Muscle of leg (tissue), 16 donors: ENCODE measurements at places on chromosomes 2 and 18. TPM values are rescaled to one million over a fixed set of nuclear protein-coding genes. Genes with fewer than 3 reads are reported as not detected.
A peak's percentile ranks its signal among the peaks of the same experiment; 100 is the strongest.

Gene SCN3A
- total RNA-seq = 0.35 TPM

Gene PXDN
- total RNA-seq = 95.4 TPM

Gene RGPD8
- total RNA-seq = 10.2 TPM

Gene CNOT9
- 35.4 TPM for total RNA-seq

Gene REG3A
- total RNA-seq = not detected

Gene MYO7B
- 0.31 TPM for total RNA-seq

Gene TCF4
- total RNA-seq = 167 TPM

Gene ALPP
- total RNA-seq = 0.09 TPM

Gene KIF1A
- 7.3 TPM for total RNA-seq

Gene SLC19A3
- 1.2 TPM for total RNA-seq

Gene CABYR
- total RNA-seq = 2.8 TPM

Gene COQ10B
- 11.6 TPM for total RNA-seq

Gene KCNIP3
- 5.8 TPM for total RNA-seq

GRCh38 chr2:174666312-174666711 is 68.7 kb upstream of the WIPF1 start:
- H3K36me3 ChIP-seq = no peaks in the 10 kb centered on the region
- H3K27ac ChIP-seq = peak overlapping the region; percentile 77
- H3K4me3 ChIP-seq = no peak overlapping the region

- H3K4me1 ChIP-seq = no peaks in the 10 kb centered on the region
- no peak overlapping the region for H3K4me3 ChIP-seq
- no peaks in the 10 kb centered on the region for H3K36me3 ChIP-seq
- H3K27me3 ChIP-seq = no peaks in the 10 kb centered on the region
Measured at GRCh38 chr2:38274286-38275276, 102.5 kb downstream of the ATL2 start.

- H3K4me3 ChIP-seq = no peak overlapping the region
- no peak for DNase-seq
- H3K36me3 ChIP-seq = no peaks in the 10 kb centered on the region
- no peaks in the 10 kb centered on the region for H3K4me1 ChIP-seq
Measured at GRCh38 chr18:37284260-37284659, 281.3 kb downstream of the CELF4 start.

DNA sequence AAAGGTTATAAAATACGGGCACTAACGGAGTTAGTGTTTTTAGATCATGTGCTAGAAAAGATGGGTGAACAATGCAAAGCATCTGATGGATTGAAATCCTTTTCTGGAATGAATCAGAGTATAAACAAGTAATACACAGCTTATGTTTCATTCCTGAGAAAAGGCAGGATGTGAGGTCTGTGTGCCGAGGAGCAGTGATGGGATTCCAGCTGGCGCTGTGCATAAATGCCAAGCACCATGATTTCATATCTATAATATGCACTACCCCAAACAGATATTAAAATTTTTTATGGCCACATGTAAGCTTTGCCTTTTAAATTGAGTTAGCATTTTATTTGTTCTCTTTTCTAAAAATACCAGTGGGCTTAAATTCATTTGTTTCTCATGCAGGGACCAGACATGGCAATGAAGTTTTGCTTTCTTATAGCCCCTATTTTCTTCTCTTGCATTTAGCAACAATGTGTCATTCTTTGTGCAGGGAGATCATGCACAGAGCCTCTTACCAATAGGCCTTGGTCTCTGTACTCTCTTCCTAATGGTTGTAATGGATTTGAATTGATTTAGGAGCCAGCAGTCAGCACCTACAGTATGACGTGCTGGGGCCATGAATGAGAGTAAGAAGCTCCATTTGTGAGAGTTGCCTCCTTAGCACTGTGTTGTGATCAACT is 323.9 kb downstream of the SLC8A1 start:
- H3K36me3 ChIP-seq = no peaks in the 10 kb centered on the region
- peak; percentile 54 for DNase-seq
- no peak overlapping the region for H3K27ac ChIP-seq
- H3K4me3 ChIP-seq = no peak overlapping the region
- H3K27me3 ChIP-seq = no peaks in the 10 kb centered on the region

GRCh38 chr2:191983591-191983990 is 136.7 kb upstream of the CAVIN2 start:
- H3K4me1 ChIP-seq = no peaks in the 10 kb centered on the region
- no peaks in the 10 kb centered on the region for H3K27me3 ChIP-seq
- no peak for DNase-seq
- peaks cover 4% of the 10 kb centered on the region for H3K36me3 ChIP-seq

DNA sequence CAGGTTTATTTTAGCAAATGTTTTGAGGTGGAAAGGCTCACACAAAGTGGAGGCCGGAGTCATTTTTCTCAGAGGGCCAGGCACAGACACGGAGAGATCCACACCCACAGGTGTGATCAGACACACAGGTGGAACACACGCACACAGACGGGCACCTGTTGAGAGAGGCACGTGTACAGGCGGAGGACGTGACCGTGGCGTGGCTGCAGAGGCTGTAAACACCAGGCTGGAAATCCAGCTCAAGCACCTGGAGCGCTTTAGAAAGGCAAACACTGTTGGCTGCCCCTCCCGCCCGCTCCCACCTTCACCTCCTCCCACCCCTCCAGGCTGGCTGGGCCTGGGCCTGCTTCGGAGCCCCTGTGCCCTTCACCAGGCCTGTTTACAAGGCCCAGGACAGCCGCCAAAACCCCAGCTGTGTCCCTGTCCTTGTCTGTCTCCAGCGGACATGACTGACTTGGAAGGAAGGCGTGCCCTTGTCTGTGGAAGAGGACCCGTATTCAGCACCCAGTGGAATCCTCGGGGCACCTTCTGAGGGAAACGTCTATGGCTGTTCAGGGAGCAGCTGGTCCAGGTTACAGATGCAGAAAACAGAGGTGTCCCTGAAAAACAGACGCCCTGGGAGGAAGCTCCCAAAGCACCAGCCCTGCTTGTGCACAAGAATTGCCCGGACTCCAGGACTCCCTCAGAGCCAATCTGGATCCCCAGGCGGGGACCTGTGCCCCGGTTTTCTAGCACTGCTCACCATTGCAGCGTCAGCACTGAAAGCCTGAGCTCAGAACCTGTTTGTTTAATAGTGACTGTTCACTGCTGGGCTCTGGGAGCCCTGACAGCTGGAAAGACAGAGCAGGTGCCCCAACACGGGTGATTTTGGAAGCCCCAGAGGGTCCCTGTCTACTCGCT is 134.3 kb upstream of the HAAO start:
- no peaks in the 10 kb centered on the region for H3K27me3 ChIP-seq
- DNase-seq = peak; percentile 69
- H3K36me3 ChIP-seq = no peaks in the 10 kb centered on the region
- peaks cover 98% of the 10 kb centered on the region for H3K4me1 ChIP-seq
- H3K4me3 ChIP-seq = no peak overlapping the region

- H3K27ac ChIP-seq = no peak overlapping the region
- no peak for DNase-seq
- no peak overlapping the region for H3K4me3 ChIP-seq
- no peaks in the 10 kb centered on the region for H3K4me1 ChIP-seq
- no peaks in the 10 kb centered on the region for H3K36me3 ChIP-seq
- no peaks in the 10 kb centered on the region for H3K27me3 ChIP-seq
Measured at GRCh38 chr2:75097831-75098230, 101.5 kb downstream of the TACR1 start.

- no peak overlapping the region for H3K4me3 ChIP-seq
- H3K36me3 ChIP-seq = peaks cover 25% of the 10 kb centered on the region
Measured at GRCh38 chr2:126662621-126663020, 6.7 kb downstream of the GYPC start.

GRCh38 chr2:234730066-234730640 is 221.7 kb upstream of the SH3BP4 start:
- no peaks in the 10 kb centered on the region for H3K36me3 ChIP-seq
- no peak overlapping the region for H3K27ac ChIP-seq
- no peaks in the 10 kb centered on the region for H3K4me1 ChIP-seq
- H3K4me3 ChIP-seq = no peak overlapping the region
- H3K27me3 ChIP-seq = no peaks in the 10 kb centered on the region

DNA sequence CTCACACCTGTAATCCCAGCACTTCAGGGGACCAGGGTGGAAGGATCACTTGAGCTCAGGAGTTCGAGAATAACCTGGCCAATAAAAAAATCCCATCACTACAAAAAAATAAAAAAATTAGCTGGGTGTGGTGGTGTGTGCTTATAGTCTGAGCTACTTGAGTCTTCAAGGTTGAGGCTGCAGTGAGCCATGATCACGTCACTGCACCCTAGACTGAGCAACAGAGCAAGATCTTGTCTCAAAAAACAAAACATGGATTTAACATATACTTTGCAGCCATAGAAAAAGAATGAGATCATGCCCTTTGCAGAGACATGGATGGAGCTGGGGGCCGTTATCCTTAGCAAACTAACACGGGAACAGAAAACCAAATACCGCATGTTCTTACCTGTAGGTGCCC is 22.2 kb downstream of the SH2D6 start:
- H3K4me3 ChIP-seq = no peak overlapping the region
- no peaks in the 10 kb centered on the region for H3K36me3 ChIP-seq
- H3K4me1 ChIP-seq = peaks cover 43% of the 10 kb centered on the region
- no peak overlapping the region for H3K27ac ChIP-seq

GRCh38 chr2:113712941-113713340 is 43.5 kb downstream of the SLC35F5 start:
- DNase-seq = no peak
- no peak overlapping the region for H3K4me3 ChIP-seq
- H3K27ac ChIP-seq = no peak overlapping the region
- H3K36me3 ChIP-seq = peaks cover 14% of the 10 kb centered on the region
- no peaks in the 10 kb centered on the region for H3K27me3 ChIP-seq

DNA sequence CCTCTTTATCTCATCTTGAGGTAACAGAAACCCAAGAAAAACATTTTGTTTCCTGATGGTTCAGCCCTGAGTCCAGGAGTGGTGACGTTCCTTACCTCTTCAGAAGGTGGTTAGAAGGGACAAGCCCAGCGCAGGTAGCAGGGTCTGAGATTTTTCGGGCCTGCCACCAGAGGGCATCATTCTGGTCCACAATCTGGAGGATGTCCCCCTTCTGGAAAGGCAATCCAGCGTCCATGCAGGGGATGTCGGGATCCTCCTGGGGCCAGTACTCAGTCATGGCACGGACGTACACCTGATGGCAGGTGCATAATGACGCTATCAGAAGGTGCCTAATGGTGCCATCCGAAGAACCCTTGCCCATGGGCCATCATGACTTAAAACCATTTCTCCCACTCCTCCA is 17.7 kb downstream of the MPP4 start:
- H3K36me3 ChIP-seq = no peaks in the 10 kb centered on the region
- H3K4me1 ChIP-seq = no peaks in the 10 kb centered on the region
- H3K27me3 ChIP-seq = no peaks in the 10 kb centered on the region
- H3K27ac ChIP-seq = no peak overlapping the region
- H3K4me3 ChIP-seq = no peak overlapping the region

DNA sequence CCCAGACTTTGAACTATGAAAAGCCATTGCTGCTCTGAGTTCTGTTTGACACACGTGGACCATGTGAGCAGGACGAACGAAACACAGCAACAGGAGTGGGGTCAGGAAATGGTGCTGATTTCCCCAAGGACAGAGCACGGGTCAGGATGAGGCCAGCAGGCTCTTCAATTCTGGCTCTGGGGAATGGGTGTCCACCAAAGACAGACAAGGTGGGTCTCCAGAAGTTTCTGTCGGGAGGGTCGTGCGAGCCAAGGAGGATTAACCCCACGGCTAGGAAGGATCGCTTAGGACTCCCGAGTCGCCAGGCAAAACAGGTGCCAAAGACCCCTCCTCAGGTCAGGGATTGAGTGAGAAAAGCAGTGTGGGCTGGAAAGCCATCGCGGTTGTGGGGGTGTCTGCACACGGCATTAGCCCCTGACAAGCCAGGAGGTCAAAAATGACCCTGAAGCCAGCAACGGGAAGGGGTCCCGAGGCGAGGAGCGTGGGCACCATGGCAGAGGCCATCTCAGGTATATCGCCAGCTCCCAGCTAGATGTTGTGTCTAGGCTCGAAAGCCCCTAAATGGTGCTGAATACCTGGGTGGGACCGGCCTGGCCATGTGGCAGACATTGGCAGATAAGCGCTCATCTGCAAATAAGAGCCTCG is 213.9 kb upstream of the SALL3 start:
- H3K27me3 ChIP-seq = peaks cover 33% of the 10 kb centered on the region
- H3K36me3 ChIP-seq = no peaks in the 10 kb centered on the region
- no peaks in the 10 kb centered on the region for H3K4me1 ChIP-seq

DNA sequence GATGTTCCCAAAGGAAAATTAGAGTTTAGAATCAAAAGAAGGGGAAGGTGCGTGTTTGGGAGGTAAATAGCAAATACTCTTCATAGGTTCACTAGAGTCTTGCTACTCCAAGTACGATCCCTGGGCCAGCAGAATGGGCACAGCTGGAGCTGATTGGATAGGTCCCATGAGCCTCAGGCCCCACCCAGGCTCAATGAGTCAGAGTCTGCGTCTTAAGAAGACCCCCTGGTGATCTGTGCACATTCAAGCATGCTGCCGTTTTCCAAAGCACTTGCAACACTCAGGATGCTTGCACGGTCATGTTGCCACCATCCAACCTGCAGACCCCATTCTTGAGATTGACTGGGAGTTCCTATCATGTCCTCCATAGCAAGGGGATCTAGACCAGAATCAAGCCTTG is 40.5 kb downstream of the ABCG8 start:
- H3K4me3 ChIP-seq = no peak overlapping the region
- H3K27me3 ChIP-seq = no peaks in the 10 kb centered on the region
- no peaks in the 10 kb centered on the region for H3K36me3 ChIP-seq
- no peak for DNase-seq
- no peaks in the 10 kb centered on the region for H3K4me1 ChIP-seq
- no peak overlapping the region for H3K27ac ChIP-seq

DNA sequence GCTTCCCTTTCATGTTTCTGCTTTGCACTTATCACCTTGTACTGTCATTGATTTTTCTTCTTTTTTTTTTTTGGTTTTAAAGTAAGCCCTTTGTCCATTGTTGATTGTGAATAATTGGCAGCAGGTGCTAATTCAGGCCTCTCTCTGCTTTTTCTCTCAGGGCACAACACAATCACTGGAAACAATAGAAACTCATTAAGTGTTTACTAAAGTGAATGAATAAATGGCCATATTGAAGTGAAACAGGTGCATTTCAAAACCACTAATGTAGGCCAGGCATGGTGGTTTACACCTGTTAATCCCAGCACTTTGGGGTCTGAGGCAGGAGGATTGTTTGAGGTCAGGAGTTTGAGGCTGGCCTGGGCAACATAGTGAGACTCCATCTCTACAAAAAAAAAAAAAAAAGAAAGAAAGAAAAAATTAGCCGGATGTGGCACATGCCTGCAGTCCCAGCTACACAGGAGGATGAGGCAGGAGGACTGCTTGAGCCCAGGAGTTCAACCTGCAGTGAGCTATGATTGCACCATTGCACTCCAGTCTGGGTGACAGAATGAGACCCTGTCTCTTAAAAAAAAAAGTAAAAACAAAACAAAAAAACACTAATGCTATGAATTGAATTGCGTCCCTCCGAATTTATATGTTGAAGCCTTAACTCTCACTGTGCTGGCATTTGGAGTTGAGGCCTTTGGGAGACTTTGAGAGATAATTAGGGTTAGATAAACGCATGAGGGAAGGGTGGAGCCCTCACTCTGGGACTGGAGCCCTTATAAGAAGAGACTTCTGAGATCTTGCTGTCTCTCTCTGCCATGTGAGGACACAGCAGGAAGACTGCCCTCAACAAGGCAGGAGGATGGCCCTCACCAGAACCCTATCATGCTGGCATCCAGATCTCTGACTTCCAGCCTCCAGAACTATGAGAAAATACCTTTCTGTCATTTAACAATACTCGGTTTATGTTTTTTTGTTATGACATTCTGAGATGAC is 19.9 kb downstream of the SLC38A11 start:
- H3K27ac ChIP-seq = no peak overlapping the region
- no peaks in the 10 kb centered on the region for H3K36me3 ChIP-seq
- DNase-seq = no peak
- no peak overlapping the region for H3K4me3 ChIP-seq

GRCh38 chr2:36807223-36807886 is 110.8 kb downstream of the VIT start:
- no peaks in the 10 kb centered on the region for H3K36me3 ChIP-seq
- H3K27me3 ChIP-seq = no peaks in the 10 kb centered on the region
- H3K27ac ChIP-seq = no peak overlapping the region
- H3K4me1 ChIP-seq = no peaks in the 10 kb centered on the region
